Right renal cortex interstitium (tissue), 3 donors: ENCODE measurements at places on chromosomes 16 and 17. TPM values are rescaled to one million over a fixed set of nuclear protein-coding genes. Genes with fewer than 3 reads are reported as not detected.

GRCh38 chr16:64749346-64749745 lies 372.5 kb downstream of the CDH11 start:
- no peak for DNase-seq

Gene ST6GALNAC2
- 9.6 TPM for polyA plus RNA-seq

DNA sequence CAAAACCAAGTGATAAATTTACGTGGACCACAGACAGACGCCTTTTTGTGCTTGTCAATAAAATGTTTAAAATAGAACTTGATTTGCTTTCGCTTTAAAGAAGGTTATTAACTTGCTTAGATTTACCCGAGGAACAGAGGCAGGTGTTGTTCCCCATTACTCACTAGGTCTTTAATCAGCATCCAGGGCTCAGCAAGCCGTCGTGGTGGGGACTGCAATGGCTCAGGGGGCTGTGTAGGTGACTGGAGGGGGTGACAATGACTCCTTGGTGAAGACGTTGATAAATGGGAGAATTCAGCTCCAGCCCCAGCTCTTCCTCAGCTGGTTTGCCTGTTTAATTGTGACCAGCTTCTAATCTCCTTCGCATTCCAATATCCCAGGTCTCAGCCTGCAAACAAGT lies 231.4 kb downstream of the TMEM114 start:
- DNase-seq = no peak

DNA sequence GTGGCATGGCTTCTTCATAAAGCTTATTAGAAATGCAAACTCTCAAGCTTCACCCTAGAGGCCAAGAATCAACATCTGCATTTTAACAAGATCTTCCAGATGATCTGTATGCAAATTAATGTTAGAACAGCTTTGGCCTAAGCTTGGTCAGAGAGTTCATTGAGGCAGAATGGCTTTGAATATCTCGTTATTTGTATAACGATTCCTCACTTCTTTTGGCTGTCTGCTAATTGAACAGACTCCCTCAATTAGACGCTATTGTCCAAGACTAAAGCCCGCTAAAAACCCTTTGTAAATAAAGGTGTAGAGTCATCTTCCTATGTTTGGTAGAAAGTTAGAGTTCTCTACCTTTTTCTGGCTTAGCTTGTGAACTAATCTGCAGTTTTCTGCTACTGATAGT lies 1453.7 kb downstream of the CDH8 start:
- DNase-seq = no peak

GRCh38 chr17:40290629-40291280 lies 3.1 kb downstream of the CDC6 start:
- no peak for DNase-seq

Gene TBC1D3K
- polyA plus RNA-seq = not detected

DNA sequence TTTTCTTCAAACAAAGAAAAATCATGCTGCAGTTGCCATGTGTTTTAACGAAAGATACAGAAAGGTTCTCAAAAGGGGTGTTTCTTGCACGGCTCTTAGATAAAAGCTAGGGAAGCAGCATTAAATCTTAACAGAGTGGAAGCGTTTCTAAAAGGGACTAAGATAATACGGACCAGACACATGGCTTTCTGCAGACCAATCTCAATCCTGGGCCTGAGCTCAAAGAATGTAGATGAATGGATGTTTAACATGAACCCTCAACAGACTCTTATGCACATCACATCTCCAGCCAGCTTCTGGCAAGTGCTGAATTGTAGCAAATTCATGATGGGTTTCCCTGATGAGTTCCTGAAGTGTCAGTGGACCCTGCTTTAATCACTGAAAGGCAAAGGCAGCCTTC lies 80.2 kb upstream of the COX10 start:
- no peak for DNase-seq

DNA sequence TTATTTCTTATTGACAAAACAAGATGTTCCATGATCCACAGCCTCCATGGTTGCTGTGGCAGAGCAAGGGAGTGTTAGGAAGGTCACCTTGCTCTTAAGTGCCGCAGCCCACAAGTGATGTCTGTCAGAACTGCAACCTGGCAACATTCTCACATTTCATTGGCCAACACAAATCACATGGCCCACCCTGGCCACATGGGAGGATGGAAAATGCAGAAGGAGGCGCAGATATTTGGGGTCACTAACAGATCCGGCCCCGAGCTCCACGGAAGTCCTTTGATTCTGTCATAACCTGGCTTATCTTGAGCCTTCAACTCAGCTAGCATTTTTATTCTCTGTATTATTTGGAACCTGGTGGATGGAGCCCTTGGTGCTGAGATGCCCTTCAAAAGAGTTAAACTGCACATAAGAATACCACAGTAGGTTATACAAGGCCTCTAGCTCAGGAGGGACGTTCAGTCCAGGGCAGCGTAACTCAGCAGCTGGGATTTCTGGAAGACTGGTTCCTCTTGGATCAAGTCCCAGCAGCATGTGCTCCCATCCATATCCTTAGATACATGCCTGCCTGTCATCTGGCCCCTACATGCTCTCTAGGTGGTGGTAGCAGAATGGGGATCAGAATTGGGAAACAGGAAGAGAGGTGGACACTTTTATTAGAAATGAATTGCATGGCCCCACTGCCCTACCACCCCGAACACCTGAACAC lies 508.1 kb downstream of the HAPSTR1 start:
- no peak for DNase-seq

Gene KRTAP9-2
- polyA plus RNA-seq = not detected

DNA sequence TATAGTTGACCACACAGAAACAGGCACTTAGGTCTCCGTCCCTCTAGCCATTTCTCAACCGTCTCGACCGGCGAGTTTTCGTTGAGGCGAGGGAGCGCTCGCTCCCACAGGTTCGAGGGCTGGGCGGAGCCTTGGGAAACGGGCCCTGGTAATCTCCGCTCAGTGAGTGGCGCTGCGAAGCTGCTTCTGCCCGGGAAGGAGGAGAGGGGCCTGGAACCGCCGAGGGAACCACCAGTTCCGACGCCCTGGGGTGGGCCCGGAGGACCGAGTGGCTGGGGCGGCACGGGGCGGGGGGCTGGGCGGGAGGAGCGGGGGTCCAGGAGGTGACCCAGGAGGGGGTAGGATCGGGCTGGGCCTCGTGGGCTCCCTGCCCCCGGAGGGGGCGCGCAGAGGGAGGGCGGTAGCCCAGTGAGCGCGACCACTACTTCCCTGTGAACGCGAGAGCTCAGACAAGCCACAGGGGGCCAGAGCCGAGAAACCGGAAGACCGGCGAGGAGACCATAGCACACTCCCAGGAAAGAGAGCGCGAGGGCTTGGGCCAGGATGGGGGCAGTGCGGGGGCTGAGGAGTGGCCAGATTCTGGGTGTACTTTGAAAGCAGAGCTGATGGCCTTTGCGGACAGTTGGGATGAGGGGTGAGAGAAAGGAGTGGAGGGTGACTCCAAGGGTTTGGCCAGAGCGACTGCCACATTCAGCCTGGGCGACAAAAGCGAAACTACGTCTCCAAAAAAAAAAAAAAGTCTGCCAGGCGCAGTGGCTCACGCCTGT lies 29.9 kb upstream of the ARL4D start:
- peak; percentile 78 for DNase-seq

Gene TBL3
- polyA plus RNA-seq = 32.0 TPM

DNA sequence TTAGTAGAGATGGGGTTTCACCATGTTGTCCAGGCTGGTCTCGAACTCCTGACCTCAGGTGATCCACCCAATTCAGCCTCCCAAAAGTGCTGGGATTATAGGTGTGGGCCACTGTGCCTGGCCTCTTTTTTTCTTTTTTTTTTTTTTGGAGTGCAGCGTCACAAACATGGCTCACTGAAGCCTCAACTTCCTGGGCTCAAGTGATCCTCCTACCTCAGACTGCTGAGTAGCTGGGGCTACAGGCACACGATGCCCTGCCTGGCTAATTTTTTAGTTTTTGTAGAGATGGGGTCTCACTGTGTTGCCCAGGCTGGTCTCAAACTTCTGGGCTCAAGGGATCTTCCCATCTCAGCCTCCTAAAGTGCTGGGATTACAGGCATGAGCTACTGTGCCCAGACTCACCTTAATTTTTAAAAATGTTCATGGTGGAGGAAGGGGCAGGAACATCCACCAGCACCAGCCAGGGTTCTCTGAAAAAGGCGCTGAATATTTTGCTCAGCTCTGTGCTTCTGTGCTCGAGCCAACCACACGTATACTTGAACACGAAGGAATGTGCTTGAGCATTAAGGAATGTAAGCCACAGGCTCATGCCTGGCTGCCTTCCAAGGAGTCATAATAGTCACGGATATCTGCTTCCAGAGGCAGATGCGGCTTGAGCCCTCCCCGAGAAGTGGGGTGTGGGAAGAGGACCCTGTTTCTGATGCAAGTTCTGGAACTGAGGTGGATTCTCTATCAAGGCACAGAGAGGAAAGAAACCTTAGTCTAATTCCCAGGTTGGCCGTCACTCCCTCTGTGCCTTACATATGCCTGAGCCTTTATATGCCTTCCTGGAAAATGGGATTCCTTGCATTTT lies 65.5 kb upstream of the CREBBP start:
- peak; percentile 80 for DNase-seq

DNA sequence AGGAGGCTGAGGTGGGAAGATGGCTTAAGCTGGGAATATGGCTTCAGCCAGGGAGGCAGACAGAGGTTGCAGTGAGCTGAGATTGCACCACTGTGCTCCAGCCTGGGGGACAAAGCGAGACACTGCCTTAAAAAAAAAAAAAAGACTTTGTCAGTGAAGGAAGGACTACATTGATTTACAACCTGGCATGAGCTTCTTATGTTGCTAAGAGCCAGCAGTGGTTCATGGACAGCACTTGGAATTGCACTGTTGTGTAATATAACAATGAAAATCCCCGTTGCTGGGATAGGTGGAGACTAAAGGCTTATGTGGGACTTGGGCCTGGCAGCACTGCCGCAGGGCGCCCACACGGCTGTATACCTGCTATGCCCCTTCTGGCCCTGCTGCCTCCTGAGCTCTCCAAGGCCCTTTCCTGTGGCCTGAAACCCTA lies 14.1 kb upstream of the SLC16A5 start:
- DNase-seq = no peak

DNA sequence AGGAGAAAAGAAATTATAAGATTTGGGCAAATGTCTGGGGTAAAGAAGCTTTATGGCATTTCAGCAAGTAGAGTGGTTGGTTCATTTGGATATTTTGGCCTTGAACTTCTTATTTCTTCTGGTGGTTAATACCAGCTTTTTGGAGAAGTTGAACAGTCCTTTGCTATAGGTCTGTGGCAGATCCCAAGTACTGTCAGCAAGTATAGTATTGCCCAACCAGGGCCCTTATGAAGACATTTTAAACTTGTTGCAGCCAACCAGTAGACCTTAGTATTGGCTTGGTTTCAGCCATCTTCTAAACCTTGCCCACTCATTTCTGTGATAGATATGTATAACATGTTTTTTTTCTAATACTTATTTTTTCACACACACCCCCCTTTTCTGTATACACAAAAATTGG lies 2.2 kb downstream of the SP2 start:
- DNase-seq = no peak

GRCh38 chr17:74839990-74840852 lies 19.5 kb downstream of the GRIN2C start:
- DNase-seq = no peak

DNA sequence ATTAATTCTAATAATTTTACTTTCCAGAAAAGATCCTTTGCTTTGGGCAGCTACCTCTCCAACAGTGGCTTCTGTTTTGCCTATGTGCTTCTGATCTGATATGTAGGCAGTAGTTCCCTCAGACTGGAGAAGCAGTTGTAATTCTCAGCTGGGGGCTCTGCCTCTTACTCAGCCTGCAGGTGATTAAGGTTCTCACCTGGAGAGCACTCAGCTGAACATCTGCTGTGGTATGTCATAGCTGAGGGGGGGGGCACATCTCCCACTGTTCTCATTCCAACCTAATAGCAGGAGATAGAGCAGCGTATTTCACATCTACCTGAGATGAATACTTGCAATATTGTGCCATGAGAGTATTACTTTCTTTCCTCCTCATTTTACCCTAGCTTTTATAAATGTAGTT lies 511.9 kb upstream of the CDH8 start:
- DNase-seq = no peak

- no peak for DNase-seq
Measured at GRCh38 chr17:19708431-19709175, 7.8 kb downstream of the SLC47A2 start.
